ENCODE measurements at places on chromosomes 3 and 15.

DNA sequence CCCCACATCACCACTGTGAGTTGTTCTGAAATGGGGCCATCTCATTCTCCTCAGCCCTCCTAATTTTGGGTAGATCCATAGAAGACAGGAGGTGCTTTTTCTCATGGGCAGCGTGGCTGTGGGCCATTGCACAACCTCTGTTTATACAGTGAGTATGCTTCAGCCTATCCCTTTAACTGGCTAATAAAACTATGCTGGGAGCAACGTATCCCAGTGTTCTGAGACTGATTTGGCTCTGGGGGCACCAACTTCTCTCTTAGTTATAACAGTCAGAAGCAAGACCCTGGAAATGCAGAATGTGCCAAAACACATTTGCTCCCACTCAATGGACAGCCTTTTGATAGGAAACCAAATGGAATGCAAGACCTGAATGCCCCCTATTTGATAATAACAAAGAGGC is 97.1 kb upstream of the ICE2 start:
- no peak for DNase-seq

- no peak for DNase-seq
Measured at GRCh38 chr15:51099185-51099584, 4.5 kb upstream of the TNFAIP8L3 start.

- DNase-seq = no peak
Measured at GRCh38 chr3:156460206-156460611, 94.7 kb downstream of the SSR3 start.

DNA sequence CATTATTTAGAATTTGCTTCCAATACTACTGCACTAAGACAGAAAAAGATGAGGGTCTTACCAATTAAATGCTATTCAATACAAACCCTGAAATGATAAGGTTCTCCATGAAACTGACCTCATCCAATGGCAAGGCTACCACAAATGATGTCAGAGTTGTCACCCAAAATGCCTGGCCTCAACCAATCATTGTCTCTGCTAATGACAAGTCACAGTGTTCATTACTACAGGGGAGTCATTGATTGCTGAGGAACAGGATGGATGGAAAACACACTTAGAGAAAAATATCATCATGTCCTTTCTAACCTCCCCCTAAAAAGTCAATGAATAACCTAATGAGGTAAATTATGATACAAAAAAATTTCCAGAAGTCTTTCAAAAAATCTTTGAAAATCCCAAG is 91.0 kb downstream of the FOXP1 start:
- no peak for DNase-seq

DNA sequence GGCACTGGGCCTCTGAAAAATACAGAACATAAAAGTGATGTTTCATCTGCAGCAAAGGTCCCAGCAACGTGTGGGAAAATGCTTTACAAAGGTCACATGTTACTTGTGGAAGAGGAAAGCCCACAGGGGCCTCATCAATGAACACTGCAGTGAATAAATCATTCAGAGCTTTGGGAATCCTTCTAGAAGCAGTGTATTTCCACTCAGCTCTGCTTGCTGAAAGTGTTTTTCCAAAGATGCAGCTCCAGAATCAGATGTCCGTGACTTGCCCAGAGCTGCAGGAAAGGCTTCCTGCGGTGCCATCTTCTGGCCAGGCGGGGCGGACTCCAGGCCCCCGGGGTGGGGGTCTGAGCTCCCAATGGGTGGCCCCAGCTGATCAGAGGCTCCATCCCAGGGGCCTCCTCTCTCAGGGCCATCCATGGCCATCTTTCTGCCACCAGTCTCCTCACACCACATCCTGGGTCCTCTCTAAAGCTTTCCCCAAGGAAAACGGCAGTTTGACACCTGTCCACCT is 81.5 kb downstream of the C3orf70 start:
- no peak for DNase-seq

- no peak for DNase-seq
Measured at GRCh38 chr3:123755085-123755484, 129.0 kb downstream of the MYLK start.

GRCh38 chr3:16455001-16455400 is 58.5 kb downstream of the RFTN1 start:
- no peak for DNase-seq

- no peak for DNase-seq
Measured at GRCh38 chr15:71306538-71306937, 191.3 kb downstream of the THSD4 start.

DNA sequence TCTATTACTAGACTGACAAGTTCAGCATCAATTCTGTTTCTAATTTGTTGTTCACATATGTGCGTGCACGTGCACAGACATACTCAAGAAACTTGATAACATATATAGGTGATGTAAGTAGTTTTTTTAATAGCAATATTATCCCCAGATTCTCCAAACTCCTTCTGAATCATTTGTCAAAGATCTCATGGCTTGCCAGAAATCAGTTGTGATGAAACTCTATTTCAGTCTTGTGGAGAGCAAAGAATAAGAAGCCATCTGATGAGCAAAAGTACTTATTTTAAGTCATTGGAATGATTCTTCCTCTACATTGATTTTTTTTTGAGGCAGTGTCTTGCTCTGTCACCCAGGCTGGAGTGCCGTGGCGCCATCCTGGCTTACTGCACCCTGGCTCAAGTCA is 167.0 kb upstream of the TBL1XR1 start:
- DNase-seq = no peak

- DNase-seq = no peak
Measured at GRCh38 chr15:89900849-89901248, 7.1 kb upstream of the AP3S2 start.

DNA sequence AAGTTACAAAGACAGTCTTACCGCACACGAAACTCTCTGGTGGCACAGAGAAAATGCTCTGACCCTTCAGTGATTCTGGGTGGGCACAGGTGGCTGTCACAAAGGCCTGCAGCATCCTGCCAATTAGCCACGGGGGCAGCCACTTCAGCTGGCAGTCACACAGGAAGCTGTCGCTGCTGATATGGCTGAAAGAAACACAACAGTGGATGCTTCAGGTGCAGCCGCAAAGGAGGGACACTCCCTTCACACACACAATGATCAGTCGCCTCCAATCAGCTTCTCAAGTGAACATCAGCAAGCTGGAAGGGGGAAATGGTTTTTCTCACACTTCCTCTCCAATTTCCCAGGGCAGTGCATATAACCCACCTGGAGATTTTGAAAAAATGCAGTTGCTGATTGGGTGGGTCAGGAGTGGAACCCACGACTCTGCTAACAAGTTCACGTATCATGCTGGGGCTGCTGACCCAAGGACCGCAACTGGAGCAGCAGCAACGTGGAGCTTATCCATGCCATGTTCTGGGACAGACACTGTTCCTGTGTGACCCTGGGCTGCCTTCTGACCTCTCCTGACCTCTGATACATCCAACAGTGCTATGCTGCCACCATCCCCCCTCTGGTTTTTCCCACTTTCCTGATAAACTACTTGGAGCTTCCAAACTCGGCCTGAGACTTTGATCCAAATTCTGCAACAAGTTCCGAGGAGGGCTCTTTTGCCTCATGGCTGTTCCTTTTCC is 106.6 kb downstream of the LRIG1 start:
- no peak for DNase-seq

DNA sequence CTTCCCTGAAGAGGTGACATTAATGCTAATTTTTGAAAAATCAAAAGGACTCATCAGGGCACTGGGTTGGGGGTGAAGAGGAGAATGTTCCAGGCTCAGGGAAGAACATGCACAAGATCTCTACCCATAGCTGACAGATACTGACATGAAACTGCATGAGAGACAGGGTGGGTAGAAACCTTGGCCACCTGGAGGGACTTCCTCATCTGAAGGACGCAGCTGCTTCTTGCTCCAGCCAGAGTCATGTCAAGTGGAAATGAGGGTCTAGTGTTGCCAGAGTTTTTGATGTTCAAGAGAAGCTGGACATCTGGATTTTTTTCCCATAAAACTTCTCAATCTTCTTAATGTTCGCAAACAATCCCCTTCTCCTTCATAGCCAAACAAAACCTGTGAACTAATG is 29.7 kb downstream of the AMOTL2 start:
- DNase-seq = no peak

- no peak for DNase-seq
Measured at GRCh38 chr3:108341911-108342310, 45.6 kb downstream of the HHLA2 start.

- no peak for DNase-seq
Measured at GRCh38 chr3:180926526-180926925, 14.1 kb downstream of the FXR1 start.

DNA sequence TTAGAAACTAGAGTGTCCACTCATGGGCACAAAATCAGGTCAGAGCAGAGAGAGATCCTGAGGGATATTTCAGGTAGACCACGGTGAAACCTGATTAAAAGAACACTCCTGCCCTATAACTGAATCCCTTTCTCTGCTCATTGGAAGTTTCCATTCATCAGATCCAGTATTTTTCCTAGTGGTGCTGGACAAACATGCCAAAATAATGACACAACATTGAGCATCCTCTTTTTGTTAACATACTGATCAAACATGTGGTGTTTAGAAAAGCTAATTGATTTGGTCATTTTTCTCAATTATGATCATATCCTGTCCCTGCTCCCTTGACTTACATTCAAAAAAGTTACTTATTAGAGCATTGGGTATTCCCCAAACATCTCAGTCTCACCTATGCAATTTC is 27.2 kb downstream of the PTX3 start:
- no peak for DNase-seq

DNA sequence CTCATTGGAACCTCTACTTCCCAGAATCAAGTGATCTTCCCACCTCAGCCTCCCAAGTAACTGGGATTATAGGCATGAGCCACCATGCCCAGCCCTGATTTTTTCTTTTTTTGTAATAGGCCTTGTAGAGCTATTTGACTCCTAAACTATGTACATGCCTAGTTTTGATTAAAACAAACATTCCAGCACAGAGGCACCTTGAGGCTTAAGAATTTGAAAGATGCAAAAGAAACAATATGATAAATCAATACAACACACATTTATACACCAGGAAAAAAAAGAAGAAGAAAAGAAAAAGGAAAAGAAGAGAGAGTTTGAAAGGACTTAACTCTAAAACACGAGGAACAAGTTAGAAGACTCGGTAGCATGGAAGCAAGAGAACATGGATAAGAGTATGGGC is 13.9 kb upstream of the FRMD5 start:
- no peak for DNase-seq

- DNase-seq = no peak
Measured at GRCh38 chr15:29343229-29343628, 73.6 kb upstream of the NSMCE3 start.

DNA sequence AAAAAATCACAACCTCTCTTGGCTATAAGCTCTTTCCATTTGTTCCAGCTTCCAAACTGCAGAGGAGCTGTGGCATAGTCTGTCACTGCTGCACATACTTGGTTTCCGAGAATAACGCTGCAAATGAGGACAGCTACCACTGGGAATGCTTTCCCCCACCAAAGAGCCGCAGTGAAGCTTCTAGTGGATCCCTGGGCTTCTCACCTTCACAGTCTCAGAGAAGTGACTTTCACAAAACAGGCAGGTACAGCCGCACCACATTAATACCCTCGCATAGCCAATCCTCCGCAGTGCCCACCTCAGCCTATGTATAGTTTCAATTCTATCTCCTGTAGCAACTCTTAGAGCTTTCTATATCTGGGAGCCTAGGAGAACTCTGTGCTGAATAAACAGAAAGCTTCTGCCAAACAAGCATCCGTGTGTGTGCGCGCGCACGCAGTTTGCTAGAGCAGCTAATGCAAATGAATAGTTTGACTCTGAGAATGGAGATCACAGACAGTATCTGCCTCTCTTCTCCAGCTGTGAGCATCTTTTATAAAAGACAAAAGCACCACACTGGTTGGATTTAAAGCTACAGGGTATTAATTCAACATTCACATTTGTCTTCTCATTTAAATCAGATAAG is 81.9 kb upstream of the PLXND1 start:
- no peak for DNase-seq

DNA sequence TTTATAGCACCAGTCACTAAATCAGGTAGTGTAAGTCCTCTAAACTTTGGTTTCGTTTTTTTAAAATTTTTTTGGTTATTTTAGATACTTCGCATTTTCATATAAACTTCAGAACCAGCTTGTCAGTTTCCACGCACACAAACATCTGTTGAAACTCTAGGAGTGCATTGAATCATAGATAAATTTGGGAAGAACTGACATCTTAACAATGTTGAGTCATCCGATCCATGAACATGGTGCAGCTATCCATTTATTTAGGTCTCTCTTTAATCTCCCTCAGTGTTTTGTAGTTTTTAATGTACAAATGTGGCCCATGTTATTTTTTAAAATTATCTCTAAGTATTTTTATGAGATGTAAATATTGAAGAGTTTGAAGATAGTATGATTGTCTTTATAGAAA is 17.7 kb downstream of the TICRR start:
- DNase-seq = no peak

DNA sequence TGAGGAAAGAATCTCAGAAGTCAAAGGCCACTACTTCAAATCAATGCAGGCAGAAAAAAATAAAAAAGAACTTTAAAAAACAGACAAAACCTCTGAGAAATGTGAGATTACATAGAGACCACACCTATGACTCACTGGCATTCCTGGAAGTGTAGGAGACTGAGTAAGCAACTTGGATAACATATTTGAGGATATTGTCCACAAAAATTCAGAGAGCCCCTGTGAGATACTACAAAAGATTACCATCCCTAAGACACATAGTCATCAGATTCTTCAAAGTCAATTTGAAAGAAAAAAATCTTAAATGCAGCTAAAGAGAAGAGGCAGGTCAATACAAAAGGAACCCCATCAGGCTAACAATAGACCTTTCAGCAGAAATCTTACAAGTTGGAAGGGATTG is 887.3 kb downstream of the NTRK3 start:
- no peak for DNase-seq

- DNase-seq = no peak
Measured at GRCh38 chr3:118863731-118864322, 170.8 kb downstream of the IGSF11 start.

DNA sequence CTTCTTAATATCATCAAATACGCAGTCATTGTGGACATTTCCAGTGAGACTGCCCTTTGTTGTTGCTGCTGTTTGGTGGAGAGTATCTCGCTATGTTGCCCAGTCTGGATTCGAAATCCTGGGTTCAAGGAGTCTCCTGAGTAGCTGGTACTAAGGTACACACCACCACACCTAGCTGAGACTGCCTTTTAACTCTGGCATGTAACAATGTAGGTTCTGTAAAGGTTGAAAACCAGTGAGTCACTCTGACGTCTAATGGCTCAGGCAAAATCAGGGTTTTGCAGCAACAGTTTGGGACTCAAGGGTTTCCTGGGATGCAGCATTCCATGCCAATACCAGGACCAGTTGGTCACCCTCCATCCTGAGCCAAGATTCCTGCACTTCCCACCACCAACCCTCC is 52.2 kb downstream of the AQP9 start:
- no peak for DNase-seq

DNA sequence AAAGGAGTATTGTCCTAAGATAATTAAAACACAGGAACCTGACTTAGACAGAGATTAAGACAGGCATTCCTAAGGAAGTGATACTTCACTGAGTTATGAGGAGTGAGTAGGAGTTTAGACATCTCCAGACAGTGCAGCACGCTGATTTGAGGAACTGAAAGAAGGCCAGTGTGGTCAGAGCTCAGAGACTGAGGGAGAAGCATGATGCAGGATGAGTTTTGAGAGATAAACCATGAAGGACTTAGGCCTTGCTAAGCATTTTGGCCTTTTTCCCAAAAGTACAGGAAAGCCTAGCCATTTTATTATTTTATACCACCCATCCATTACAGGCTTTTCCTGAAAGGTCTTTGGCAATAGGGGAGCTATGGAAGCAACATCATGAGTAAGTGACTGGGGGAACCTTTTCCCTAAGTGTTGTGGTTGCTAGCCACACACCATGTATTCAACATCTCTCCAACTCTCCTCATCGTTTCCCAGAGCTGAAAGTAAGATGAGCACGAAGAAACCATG is 375.6 kb upstream of the TPRG1 start:
- DNase-seq = no peak
